ENCODE measurements at places on chromosomes 5 and 9. TPM values are rescaled to one million over a fixed set of nuclear protein-coding genes. Genes with fewer than 3 reads are reported as not detected.

Gene FBXO4
- 8.3 TPM for total RNA-seq

DNA sequence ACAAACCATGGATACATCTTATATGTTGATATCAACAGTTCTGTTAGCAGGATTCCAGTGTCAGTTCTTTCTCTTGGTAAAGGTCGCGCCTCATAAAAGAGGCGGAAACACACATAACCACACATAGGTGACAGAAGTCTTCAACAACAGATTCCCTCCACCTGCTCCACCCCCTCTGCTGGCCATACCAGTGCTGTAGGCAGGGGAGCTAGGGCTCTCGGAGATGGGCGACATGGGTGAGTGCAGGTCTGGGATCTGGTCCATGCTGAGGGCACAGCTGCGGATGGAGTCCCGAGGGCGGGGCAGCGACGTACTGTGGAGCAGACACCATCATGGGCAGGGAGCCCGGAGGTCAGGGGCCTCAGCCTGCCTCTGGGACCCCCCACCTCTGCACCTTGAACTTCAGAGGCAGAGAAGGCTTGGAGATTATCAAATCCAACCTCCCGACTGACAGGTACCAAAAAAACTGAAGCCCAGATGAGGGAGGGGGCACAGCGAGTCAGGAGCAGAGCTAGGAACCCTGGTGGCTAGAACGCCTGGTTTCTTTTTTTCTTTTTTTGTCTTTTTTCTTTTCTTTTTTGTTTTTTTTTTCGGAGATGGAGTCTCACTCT, 12.0 kb upstream of the TOR2A start:
- H3K27me3 ChIP-seq, result peaks cover 20% of the 10 kb centered on the region
- no peak overlapping the region for H3K27ac ChIP-seq
- no peak overlapping the region for H3K4me3 ChIP-seq
- no peak for DNase-seq
- H3K36me3 ChIP-seq, result no peaks in the 10 kb centered on the region

- peak overlapping the region; percentile 95 for H3K27ac ChIP-seq
- no peaks in the 10 kb centered on the region for H3K36me3 ChIP-seq
- no peaks in the 10 kb centered on the region for H3K27me3 ChIP-seq
- H3K4me3 ChIP-seq, result peak overlapping the region; percentile 82
- no peak for DNase-seq
Observed at GRCh38 chr5:81750308-81751008, 439 bp downstream of the SSBP2 start.

Gene ARAP3
- total RNA-seq, result 3.3 TPM

GRCh38 chr5:172009536-172010270, 3.3 kb upstream of the FBXW11 start:
- no peak for DNase-seq
- no peak overlapping the region for H3K4me3 ChIP-seq
- no peaks in the 10 kb centered on the region for H3K36me3 ChIP-seq
- peaks cover 17% of the 10 kb centered on the region for H3K4me1 ChIP-seq

GRCh38 chr9:129656795-129657390, 8.6 kb upstream of the PRRX2 start:
- no peak overlapping the region for H3K4me3 ChIP-seq
- no peak for DNase-seq
- no peaks in the 10 kb centered on the region for H3K4me1 ChIP-seq
- no peak overlapping the region for H3K27ac ChIP-seq
- no peaks in the 10 kb centered on the region for H3K27me3 ChIP-seq
- H3K36me3 ChIP-seq, result no peaks in the 10 kb centered on the region

Gene AHRR
- total RNA-seq, result 0.68 TPM

Gene IL4
- not detected for total RNA-seq

- H3K27ac ChIP-seq, result no peak overlapping the region
- H3K36me3 ChIP-seq, result no peaks in the 10 kb centered on the region
- H3K4me1 ChIP-seq, result no peaks in the 10 kb centered on the region
- no peaks in the 10 kb centered on the region for H3K27me3 ChIP-seq
Observed at GRCh38 chr9:75378926-75379325, 290.6 kb downstream of the OSTF1 start.

GRCh38 chr5:128109138-128109537, 25.6 kb downstream of the SLC12A2 start:
- H3K27ac ChIP-seq, result no peak overlapping the region
- no peaks in the 10 kb centered on the region for H3K27me3 ChIP-seq
- no peak overlapping the region for H3K4me3 ChIP-seq

Gene AGXT2
- not detected for total RNA-seq

DNA sequence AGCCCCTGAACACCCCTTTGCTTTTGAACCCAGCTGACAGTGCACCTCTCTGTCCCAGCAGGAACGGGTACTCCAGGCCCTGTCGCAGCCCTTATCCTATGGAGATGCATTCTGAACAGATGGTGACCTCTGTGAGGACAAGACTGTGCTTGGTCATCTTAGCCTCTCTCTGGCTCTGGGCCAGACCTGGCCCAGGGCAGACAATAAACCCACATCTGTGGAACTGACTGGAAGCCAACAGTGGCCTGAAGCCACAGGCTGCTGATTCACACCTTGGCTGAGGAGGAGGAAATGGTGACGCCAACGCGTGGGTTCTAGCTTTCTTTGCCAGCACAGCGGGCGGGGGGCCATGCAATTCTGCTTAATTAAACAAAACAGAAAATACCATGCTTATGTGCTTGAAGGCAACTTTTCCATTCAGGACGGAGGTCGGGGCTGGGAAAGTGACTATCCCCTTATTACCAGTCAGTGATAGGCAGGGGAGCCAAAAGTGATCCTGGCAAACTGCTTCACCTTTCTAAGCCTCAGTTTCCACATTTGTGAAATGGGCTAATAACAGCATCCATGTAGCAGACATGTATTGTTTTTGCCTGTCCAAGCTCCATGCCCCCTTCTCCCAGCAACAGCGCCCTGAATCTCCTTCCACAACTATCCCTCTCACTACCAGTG, 10.8 kb downstream of the SH3PXD2B start:
- H3K4me1 ChIP-seq, result peaks cover 64% of the 10 kb centered on the region
- H3K27me3 ChIP-seq, result no peaks in the 10 kb centered on the region
- H3K4me3 ChIP-seq, result no peak overlapping the region
- H3K27ac ChIP-seq, result peak overlapping the region; percentile 84

Gene GPR107
- 19.6 TPM for total RNA-seq

DNA sequence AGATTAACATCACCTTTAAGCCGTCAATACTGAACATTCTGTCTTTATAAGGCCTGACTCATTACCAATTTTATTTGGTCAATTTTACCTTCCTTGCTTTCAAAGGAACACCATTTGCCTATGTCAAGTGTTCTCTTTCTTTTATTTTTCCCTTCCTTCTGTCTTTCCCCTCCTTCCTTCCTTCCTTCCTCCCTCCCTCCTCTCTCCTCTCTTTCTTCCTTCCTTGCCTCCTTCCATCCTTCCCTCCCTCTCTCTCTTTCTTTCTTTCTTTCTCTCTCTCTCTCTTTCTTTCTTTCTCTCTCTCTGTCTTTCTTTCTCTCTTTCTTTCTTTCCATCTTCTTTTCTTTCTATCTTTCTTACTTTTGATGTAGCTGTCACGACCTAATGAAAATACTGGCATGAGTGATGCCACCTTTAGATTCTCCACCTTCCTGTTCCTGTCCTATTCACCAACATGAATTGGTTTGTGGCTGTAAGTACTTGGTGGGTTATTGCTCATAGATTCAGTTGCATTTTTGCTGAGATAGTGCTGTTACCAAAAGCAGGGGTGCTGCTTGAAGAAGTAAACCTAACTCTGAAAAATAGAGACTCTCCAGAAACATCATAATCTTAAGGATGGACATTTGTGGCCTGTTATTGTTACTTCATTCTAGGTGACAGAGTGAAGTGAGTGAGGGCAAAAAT, 33.8 kb downstream of the DOCK8 start:
- H3K27me3 ChIP-seq, result no peaks in the 10 kb centered on the region
- DNase-seq, result no peak
- no peaks in the 10 kb centered on the region for H3K36me3 ChIP-seq
- no peak overlapping the region for H3K4me3 ChIP-seq
- H3K27ac ChIP-seq, result no peak overlapping the region
- no peaks in the 10 kb centered on the region for H3K4me1 ChIP-seq

GRCh38 chr5:52010454-52010853, 627.2 kb downstream of the ISL1 start:
- H3K27ac ChIP-seq, result no peak overlapping the region
- no peaks in the 10 kb centered on the region for H3K4me1 ChIP-seq
- no peaks in the 10 kb centered on the region for H3K36me3 ChIP-seq
- H3K27me3 ChIP-seq, result no peaks in the 10 kb centered on the region
- DNase-seq, result no peak

DNA sequence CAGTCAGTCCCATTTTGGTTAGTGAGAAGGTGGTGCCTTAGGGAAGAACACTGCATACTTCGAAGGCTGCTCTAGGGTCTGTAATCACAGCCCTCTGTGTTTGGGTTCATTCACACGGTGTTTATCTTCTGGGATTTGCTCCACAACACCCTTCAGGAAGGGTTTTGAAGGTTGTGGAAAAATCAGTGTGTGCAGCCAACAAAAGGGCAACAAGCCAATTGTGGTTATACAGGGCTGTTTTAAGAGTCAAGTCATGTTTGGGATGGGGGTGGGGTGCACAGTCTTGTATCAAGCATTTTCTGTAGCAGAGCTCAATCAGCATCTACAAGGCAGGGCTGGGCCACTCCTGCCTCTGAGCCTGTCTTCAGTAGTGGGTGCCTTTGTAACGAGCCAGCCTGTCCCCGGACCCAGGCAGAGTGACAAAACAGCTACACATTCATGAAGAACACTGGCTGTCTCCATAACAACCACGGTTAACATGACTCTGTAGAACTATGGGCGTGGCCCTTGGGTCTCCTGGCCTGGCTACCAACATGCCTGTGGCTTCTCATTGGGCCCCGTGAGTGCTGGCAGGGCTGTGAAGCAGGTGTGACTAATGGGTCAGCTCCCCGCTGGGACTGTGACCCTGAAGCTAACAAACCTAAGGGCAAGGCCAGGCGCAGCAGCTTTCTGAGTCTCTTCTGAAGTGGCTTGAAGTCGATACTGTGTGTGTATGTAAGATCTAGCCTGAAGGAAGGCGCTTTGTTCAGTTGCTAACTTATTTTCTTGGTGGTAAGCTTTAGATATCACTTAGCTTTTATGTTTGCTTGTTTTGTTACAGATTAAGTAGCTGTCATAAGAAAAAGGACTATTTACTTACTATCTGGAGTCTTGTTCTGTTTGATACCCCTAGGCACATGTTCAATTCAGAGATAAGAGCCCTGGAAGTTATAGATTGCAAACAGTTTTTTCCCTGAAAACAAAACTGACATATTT, 27.9 kb upstream of the GOLM1 start:
- no peaks in the 10 kb centered on the region for H3K36me3 ChIP-seq
- no peaks in the 10 kb centered on the region for H3K4me1 ChIP-seq
- H3K27ac ChIP-seq, result no peak overlapping the region

DNA sequence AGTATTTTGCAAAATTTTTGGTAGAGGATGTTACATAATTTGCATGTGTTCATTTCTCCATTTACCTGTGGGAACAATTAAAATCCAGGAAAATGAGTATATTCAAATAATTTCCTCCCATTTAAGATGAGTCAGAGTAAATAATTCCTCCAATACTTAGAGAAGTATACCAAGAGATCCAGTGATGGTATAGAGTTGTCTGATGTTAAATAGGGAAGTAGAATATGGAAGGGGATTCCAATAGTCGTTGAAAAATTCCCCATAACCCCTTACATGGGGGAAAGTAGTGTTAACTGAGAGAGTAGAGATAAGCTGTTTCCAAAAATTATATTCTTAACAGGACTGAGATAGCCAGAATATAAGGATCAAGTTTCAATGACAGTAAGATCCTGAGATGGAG, 15.7 kb downstream of the CD274 start:
- H3K36me3 ChIP-seq, result peaks cover 10% of the 10 kb centered on the region
- H3K4me3 ChIP-seq, result no peak overlapping the region

DNA sequence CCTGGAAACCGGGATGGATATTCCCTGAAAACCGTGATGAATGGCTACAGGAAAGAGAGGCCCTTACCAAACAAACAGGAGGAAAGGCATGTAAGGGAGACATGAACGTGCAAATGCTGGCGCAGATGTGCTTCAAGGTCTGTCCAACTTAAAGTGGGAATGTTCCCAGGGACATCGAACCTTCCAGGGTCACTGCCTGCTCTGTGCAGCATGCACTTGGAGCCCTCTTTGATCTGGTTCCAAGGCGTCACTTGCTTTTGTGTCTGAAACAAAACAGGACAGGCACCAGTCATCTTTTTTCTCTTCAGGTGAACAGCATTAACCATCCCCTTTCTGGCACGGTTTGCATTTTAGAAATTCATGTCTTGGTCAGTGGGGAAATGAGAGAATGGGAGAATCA, 479.4 kb downstream of the RASEF start:
- peaks cover 6% of the 10 kb centered on the region for H3K4me1 ChIP-seq
- no peak overlapping the region for H3K27ac ChIP-seq
- no peaks in the 10 kb centered on the region for H3K36me3 ChIP-seq
- H3K27me3 ChIP-seq, result no peaks in the 10 kb centered on the region

Gene SDHA
- total RNA-seq, result 87.0 TPM

GRCh38 chr5:6732634-6733410, 19.6 kb downstream of the TENT4A start:
- no peaks in the 10 kb centered on the region for H3K27me3 ChIP-seq

- no peaks in the 10 kb centered on the region for H3K36me3 ChIP-seq
- DNase-seq, result no peak
- H3K4me1 ChIP-seq, result no peaks in the 10 kb centered on the region
- H3K4me3 ChIP-seq, result no peak overlapping the region
Observed at GRCh38 chr5:33843579-33843978, 48.2 kb downstream of the ADAMTS12 start.

Gene AQP3
- total RNA-seq, result 4.4 TPM

Gene TRIP13
- 0.54 TPM for total RNA-seq

GRCh38 chr9:137286975-137287383, 9.5 kb downstream of the TOR4A start:
- DNase-seq, result no peak
- no peaks in the 10 kb centered on the region for H3K4me1 ChIP-seq
- no peak overlapping the region for H3K27ac ChIP-seq
- H3K4me3 ChIP-seq, result no peak overlapping the region
- H3K27me3 ChIP-seq, result peaks cover 10% of the 10 kb centered on the region
- H3K36me3 ChIP-seq, result no peaks in the 10 kb centered on the region

DNA sequence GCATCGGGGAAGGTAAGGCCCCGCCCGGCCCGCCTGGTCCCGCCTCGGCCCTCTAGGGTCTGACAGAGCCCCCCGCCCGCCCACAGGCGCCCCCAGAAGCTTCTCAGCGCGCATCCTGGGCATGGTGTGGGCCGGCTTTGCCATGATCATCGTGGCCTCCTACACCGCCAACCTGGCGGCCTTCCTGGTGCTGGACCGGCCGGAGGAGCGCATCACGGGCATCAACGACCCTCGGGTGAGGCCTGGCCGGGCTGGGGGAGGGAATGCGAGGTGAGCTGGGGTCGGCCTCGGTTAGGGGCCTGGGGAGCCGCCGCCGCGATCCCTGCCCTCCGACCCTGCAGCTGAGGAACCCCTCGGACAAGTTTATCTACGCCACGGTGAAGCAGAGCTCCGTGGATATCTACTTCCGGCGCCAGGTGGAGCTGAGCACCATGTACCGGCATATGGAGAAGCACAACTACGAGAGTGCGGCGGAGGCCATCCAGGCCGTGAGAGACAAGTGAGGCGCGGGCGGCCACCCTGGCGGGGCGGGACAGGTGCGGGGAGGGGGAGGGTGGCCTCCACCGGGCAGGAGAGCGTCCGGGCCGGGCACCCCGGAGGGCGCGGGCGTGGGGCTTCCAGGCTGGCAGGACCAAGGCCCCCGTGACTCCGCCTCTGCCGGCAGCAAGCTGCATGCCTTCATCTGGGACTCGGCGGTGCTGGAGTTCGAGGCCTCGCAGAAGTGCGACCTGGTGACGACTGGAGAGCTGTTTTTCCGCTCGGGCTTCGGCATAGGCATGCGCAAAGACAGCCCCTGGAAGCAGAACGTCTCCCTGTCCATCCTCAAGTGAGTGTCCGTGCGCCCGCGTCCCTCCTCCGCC, 7.1 kb downstream of the LRRC26 start:
- no peak overlapping the region for H3K27ac ChIP-seq
- H3K27me3 ChIP-seq, result peaks cover 100% of the 10 kb centered on the region
- DNase-seq, result no peak
- H3K4me1 ChIP-seq, result peaks cover 31% of the 10 kb centered on the region
- no peaks in the 10 kb centered on the region for H3K36me3 ChIP-seq
